ENCODE measurements at places on chromosomes 1 and 21.

- H3K27ac ChIP-seq = no peak overlapping the region
- peaks cover 3% of the 10 kb centered on the region for H3K27me3 ChIP-seq
- no peaks in the 10 kb centered on the region for H3K36me3 ChIP-seq
- DNase-seq = no peak
- H3K4me3 ChIP-seq = no peak overlapping the region
- H3K4me1 ChIP-seq = no peaks in the 10 kb centered on the region
Observed at GRCh38 chr1:14634486-14634885, 36.0 kb downstream of the KAZN start.

GRCh38 chr1:94358630-94359599 lies 59.3 kb upstream of the ABCD3 start:
- H3K27ac ChIP-seq = no peak overlapping the region
- no peak for DNase-seq
- no peaks in the 10 kb centered on the region for H3K27me3 ChIP-seq
- no peaks in the 10 kb centered on the region for H3K4me1 ChIP-seq
- no peak overlapping the region for H3K4me3 ChIP-seq

GRCh38 chr21:25910809-25911208 lies 176.0 kb downstream of the GABPA start:
- H3K27ac ChIP-seq = no peak overlapping the region
- no peak overlapping the region for H3K4me3 ChIP-seq
- no peaks in the 10 kb centered on the region for H3K36me3 ChIP-seq
- no peak for DNase-seq
- no peaks in the 10 kb centered on the region for H3K27me3 ChIP-seq

GRCh38 chr1:53112271-53112774 lies 30.1 kb downstream of the SLC1A7 start:
- no peaks in the 10 kb centered on the region for H3K27me3 ChIP-seq
- no peaks in the 10 kb centered on the region for H3K36me3 ChIP-seq
- no peak overlapping the region for H3K4me3 ChIP-seq
- H3K4me1 ChIP-seq = peaks cover 35% of the 10 kb centered on the region

- H3K36me3 ChIP-seq = no peaks in the 10 kb centered on the region
- H3K27ac ChIP-seq = no peak overlapping the region
- H3K4me1 ChIP-seq = peaks cover 18% of the 10 kb centered on the region
- no peak for DNase-seq
- no peaks in the 10 kb centered on the region for H3K27me3 ChIP-seq
Observed at GRCh38 chr1:153623101-153623500, 4.2 kb downstream of the S100A13 start.

DNA sequence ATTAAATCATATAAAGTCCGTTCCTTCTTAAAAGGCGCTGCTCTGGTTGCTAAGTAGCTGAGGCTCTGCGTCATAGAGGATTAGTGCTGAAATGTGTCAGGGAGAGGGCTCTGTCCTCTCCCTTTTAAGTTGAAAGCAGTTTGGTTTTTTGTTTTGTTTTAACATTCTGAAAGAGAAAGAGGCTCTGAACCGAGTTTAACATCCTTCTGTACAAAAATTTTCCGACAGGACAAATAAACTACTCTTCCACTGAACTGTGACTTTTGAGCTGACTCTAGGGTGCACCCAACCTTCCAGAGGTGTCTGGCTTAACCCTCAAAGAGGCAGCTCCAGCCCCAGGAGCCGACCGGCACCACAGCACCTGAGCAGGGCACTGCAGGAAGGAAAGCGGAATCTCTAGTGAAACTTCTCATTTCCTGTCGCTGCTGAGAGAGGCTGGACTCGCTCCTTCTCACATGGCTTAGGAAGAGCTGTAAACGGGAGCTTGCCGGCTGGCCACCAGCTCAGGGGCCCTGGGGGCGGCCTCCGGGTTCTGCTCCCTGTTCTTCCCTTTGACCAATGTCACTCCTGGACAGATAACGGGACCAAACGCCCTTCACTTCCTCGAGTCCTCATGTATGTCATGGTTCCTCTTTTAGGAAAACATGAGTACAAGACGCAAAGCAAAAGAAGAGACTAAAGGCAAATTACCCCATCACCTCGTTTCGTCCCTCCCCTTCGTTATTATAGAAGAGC lies 1.2 kb downstream of the VAV3 start:
- H3K36me3 ChIP-seq = no peaks in the 10 kb centered on the region
- H3K27me3 ChIP-seq = peaks cover 10% of the 10 kb centered on the region
- no peak overlapping the region for H3K27ac ChIP-seq
- peaks cover 2% of the 10 kb centered on the region for H3K4me1 ChIP-seq
- H3K4me3 ChIP-seq = 0 out of 2 replicates have a peak overlapping the region, but pooled peaks have one; percentile 19

DNA sequence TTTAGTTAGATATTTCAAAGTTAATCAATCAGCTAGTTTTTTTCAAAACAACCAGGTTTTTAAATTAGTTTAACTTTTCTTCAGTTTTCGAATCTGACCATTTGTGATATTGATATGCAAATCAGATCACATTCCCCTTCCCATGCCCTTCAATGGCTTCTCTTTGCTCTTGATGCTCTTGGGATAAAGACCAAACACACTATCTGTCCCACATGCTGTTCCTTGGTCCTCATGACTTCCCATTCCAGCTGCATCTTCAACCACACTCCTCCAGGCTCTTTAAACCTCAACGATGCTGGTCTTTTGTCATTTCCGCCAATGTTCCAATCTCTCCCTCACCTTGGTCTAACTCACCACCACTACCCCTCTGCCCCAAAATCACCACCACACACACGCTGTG lies 285.8 kb downstream of the LMX1A start:
- no peak overlapping the region for H3K27ac ChIP-seq
- no peaks in the 10 kb centered on the region for H3K36me3 ChIP-seq
- no peaks in the 10 kb centered on the region for H3K4me1 ChIP-seq

DNA sequence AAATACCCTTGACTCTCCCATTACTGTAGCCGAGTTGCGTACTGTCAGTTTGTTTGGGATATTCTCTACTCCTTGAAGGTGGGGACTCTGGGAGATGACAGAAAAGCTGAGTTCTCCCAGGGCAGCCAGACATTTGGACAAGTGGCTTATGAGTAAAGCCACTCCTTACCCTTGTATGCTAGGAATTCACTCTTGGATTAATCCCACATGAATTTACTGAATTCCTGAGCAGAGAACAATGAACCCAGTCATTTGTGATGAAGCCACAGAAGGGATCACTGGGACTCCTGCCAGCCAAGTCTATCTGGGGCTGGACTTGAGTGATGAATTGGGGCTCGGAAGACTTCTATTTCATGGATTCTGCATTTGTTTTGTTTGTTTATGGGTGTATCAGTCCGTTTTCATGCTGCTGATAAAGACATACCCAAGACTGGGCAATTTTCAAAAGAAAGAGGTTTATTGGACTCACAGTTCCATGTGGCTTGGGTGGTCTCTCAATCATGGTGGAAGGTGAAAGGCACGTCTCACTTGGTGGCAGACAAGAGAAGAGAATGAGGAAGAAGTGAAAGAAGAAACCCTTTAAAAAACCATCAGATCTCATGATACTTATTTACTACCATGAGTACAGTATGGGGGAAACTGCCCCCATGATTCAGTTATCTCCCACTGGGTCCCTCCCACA lies 25.1 kb downstream of the C1orf116 start:
- no peaks in the 10 kb centered on the region for H3K4me1 ChIP-seq
- no peak overlapping the region for H3K4me3 ChIP-seq
- DNase-seq = no peak
- no peak overlapping the region for H3K27ac ChIP-seq

- no peaks in the 10 kb centered on the region for H3K27me3 ChIP-seq
- no peak for DNase-seq
- no peak overlapping the region for H3K4me3 ChIP-seq
Observed at GRCh38 chr1:7454895-7455784, 316.0 kb upstream of the VAMP3 start.

DNA sequence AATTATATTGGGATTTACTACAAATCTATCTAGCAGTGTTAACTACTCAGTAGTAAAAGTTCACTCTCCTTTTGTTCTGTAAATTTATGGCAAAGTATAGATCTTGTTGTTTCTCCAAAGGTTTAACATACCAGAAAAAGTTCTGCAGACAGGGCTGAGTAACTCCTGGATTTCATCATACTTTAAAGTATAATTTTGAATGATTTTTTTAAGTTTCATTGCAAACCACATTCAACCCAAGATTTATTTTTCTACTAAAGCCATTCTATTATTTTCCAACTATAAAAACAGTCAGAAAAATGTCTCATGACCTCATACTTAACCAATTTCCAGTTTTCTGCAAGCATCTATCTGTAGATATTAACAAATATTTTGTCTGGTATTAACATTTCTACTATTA lies 585.8 kb upstream of the ZRANB2 start:
- H3K36me3 ChIP-seq = no peaks in the 10 kb centered on the region
- H3K4me1 ChIP-seq = no peaks in the 10 kb centered on the region
- H3K27me3 ChIP-seq = no peaks in the 10 kb centered on the region
- H3K27ac ChIP-seq = no peak overlapping the region
- H3K4me3 ChIP-seq = no peak overlapping the region

DNA sequence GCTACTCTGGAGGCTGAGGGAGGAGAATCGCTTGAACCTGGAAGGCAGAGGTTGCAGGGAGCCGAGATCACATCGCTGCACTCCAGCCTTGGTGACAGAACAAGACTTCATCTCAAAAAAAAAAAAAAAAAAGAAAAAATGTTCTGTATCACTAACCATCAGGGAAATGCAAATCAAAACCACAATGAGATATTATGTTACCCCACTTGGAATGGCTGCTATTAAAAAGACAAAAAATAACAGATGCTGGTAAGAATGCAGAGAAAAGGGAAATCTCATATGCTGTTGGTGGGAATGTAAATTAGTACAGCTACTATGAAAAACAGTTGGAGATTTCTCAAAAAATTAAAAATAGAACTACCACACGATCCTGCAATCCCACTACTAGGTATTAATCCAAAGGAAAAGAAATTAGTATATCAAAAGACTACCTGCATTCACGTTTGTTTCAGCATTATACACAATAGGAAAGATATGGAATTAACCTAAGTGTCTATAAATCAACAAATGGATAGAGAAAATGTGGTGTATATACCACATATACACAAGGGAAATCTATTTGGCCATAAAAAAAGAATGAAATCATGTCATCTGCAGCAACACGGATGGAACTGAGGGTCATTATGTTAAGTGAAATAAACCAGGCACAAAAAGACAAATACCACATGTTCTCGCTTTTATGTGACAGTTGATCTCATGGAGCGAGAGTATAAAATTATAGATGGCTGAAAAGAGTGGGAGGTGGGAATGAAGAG lies 62.6 kb downstream of the ABL2 start:
- H3K4me1 ChIP-seq = peaks cover 11% of the 10 kb centered on the region
- no peaks in the 10 kb centered on the region for H3K36me3 ChIP-seq
- no peak overlapping the region for H3K27ac ChIP-seq
- H3K27me3 ChIP-seq = no peaks in the 10 kb centered on the region
- DNase-seq = no peak

GRCh38 chr1:8342325-8342724 lies 24.4 kb downstream of the SLC45A1 start:
- no peaks in the 10 kb centered on the region for H3K36me3 ChIP-seq
- no peaks in the 10 kb centered on the region for H3K27me3 ChIP-seq
- H3K27ac ChIP-seq = peak overlapping the region; percentile 26
- no peak for DNase-seq
- H3K4me1 ChIP-seq = peaks cover 16% of the 10 kb centered on the region
- H3K4me3 ChIP-seq = no peak overlapping the region

DNA sequence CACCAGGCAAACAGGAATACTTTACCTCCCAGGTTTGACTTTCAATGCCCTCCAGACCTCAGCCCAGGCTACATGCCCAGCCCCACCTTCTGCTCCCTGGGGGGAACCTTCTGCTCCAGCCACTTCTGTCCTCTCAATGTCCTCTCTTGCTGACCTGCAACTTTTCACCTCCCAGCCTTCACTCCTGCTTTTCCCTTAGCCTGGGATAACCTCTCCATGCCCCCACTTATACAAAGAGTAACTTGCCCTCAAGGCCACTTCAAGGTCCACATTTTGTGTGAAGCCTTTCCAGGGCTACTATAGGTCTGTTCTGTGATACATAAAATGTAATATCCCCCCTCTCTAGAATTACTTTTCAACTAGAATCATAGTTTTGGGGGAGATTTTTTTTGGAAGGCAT lies 21.7 kb downstream of the SERTAD4 start:
- no peaks in the 10 kb centered on the region for H3K4me1 ChIP-seq
- H3K36me3 ChIP-seq = no peaks in the 10 kb centered on the region
- H3K27me3 ChIP-seq = peaks cover 2% of the 10 kb centered on the region
- DNase-seq = no peak
- H3K4me3 ChIP-seq = no peak overlapping the region
- no peak overlapping the region for H3K27ac ChIP-seq

DNA sequence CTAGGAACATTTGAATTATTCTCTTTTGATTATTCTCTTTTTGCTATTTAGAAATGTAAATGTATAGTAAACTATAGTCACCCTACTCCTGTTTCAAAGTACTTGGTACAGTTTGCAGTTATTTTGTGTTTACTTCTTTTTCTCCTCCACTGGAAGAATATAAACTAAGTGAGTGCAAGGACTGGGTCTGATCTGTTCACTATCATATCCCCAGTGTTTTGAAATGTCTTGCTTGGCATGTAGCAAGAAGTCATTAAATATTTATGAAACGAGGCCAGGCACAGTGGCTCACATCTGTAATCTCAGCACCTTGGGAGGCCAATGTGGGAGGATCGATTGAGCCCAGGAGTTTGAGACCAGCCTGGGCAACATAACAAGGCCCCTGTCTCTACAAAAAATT lies 35.8 kb upstream of the PODN start:
- no peak overlapping the region for H3K4me3 ChIP-seq
- no peaks in the 10 kb centered on the region for H3K27me3 ChIP-seq
